ENCODE measurements at places on chromosomes 6 and 20.

DNA sequence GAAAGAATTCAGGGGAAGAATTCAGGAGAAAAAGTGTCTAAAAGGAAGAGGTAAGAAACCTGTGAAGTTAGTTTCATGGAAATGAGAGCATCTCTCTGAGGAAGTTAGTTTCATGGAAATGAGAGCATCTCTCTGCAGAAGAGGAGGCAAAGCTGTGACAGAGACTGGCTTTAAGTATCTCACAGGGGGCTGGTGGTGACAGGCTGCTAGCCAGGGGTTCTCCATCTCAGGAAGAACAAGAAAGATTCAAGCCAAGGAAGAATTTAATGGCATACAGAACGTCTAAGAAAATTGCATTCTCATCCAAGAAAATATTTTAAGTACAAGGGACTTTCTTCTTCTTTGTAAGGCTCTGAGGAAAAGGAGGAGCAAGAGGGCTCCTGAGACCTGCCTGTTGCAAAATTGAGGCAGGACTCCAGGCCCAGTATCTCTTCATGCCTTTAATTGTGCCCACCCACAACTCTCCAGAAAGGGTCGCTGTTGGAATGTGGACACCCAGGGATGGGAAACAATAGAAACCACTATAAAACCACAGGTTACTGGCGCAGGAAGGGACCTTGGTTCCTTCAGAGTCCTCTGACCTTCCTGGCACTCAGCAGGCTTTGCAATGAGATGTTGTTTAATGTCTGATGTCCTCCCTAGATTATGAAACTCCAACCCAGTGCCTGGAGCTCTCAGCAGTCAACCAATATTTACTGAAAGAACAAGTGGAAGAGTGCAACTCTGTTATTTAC, 136.8 kb downstream of the FNDC1 start:
- DNase-seq, result no peak

GRCh38 chr6:42269553-42269952, 51.9 kb upstream of the MRPS10 start:
- DNase-seq, result no peak

GRCh38 chr20:21262812-21263211, 40.3 kb upstream of the XRN2 start:
- DNase-seq, result no peak

DNA sequence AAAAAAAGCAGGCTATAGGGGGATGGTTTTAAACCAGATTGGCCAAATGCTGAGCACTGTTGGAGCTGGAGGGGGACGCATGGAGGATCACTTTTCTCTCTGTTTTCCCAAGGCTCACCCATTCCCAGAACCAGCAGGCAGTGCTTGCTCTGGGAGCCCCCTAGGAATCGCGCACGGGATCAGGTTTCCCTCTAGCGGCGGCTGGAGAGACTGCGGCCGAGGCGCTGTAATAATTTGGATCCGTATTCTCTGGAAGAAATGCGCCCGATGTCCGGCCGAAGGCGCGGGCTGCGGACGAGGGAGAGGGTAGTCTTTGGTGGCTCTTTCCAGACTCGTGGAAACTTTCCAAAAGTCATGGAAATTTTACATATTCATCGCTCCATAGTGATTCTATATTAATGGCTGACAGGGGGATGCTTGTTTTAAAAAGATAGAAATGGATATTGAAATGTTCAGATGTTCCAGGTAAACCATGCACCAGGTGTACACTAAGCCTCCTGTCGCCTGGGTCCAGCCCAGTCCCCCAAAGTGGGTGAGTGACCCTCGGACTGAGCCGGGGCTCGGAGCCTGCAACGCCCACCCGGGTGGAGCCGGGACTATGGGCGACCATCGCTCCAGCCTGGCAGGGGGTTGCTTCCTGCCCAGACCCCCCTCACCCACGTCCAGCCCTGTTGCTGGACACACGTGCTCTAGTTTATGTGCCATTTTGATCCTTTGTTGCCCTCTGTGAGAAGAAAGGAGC, 78.7 kb upstream of the PHACTR3 start:
- peak; percentile 7 for DNase-seq

DNA sequence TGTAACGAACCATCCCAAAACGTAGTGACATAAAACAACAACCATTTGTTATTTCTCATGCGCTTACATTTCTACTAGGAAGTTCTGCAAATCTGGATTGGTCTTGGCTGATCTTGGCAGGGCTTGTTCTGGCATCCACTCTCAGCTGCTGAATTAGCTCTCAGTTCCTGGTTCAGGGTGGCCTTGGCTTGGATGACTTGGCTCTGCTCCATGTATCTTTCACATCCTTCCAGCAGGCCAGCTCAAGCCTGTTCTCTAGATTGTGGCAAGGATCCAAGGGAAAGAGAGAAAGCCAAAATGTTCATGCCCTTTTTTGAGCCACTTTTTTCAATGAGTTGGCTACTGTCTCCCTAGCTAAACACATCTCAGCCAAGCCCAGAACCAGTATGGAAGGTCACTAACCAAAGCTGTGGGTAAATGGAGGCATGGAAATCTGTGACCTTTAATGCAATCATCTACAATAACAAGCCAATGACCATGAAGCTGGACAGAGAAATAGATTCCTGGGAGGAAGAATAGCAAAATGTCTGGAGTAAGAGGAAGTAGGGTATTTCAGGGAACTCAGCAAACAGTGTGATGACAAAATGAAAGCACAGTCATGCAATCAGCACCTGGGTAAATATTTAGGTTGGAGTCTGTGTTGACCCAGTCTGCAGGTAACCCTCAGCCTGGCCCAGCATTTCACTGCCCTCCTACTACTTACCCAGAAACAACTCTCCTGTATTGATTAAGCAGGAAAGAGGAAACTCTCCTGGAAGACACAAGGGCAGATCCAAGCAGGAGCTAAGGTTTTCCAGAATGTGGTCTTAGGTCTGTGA, 32.7 kb upstream of the SNAP25 start:
- DNase-seq, result no peak

- DNase-seq, result no peak
Measured at GRCh38 chr20:38892091-38892981, 33.9 kb upstream of the FAM83D start.

DNA sequence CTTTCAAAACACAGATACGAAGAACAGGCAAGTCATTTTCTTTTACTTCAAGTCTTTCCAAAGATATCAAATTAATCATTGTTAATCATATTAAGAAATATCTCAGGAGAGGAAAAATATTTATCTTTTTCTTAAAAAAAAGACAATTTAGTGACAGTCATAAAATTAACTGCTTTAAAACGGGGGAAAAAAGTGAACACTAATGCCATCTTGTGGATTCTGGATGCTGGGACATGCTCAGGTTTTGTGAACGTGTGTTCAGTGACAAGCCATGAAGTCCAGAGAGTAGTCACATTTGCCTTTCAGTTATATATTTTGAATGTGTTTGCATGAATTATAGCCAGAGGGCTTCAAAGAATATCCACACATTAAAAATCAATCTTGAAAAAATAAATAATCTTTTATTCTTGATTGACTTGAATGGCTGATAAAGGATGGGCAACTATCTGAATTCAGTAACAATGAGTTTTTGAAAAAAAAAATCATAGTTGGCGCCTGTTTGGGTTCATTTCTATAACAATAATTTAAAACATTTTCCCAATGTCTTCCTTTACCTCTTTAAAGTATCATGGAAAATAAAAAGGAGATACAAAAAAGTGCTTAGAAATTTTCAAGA, 74.7 kb upstream of the NOX3 start:
- DNase-seq, result peak; percentile 21
